ENCODE measurements at places on chromosomes 16 and 17.

- no peak for DNase-seq
Observed at GRCh38 chr17:68169840-68170239, 78.0 kb upstream of the AMZ2 start.

GRCh38 chr16:68887107-68887506 is 43.8 kb downstream of the TANGO6 start:
- no peak for DNase-seq

DNA sequence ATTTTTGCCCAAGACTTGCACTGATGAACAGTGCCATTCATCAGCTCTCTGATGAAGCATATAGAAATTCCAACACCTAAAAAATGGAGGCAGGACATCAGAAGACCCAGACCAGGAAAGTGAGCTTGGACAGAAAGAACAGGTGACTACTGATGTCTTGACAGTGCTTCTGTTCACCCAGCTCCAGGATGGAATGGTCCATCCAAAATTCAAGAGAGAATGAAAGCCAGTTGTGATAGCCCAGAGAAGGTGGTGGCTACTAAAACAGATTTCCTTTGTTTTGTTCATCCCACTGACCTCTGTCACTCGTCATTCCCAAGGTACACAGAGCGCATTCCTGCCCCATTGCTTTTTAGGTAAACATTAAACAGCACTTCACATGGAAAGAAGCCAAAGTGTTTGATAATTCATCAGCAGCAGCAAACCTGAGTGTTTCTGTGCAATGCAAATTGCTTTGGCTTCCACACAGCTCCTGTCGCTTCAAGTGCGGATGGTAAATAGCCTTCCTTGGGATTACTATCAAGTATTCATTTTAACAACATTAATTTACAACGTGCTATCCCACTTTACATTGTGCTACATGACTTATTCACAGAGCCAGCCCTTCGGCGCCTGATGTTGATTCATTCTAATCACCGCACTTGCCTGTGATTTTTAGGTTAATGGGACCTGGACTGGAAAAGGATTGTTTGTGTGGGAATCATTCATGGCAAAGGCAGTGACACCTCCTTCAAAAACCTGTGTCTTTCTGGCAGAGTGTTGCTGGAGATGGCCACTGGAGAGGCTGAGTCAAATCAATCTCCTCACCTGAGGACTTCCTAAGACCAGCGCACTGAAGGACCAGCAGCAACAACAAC is 65.1 kb upstream of the TOX3 start:
- DNase-seq: no peak

DNA sequence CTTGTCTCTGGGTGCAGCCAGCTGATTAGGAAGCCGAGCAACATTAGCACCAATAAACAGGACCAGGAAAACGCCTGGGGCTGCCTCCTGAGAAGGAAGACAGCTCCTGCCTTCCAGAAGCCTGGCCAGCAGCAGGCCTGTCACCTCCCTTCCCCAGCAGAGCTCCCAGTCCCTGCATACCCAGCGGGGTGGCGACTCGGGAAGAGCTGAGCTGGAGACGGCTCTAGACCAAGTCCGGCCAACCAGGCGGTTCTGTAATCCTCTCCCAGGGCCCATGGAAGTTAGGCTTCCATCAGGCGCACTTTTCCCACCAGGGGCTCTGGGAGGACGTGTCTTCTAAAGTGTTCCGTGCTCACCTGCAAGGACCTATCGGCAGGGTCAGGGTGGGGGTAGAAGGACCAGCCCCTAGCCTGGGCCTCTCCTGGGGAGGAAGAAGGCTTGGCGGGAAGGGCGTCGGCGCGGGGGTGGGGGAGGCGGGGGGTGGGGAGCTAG is 12.0 kb upstream of the CLUH start:
- DNase-seq: no peak

DNA sequence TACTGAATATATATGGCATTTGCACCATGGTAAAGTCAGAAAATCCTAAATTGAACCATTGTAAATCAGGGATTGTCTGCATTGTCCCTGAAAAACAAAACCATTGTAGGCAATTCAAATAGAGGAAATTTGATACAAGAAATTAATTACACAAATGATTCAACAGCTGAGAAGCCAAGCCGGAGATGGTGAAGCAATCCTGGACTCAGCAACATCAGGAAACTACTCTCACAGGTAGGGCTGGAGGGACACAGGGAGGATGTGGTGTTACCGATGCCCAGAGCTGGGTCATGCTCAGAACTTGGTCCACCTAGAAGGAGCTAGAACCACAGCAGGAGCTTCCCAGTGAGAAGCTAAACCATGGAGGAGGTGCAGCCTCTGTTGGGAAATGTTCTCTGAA is 18.5 kb upstream of the SCNN1B start:
- no peak for DNase-seq
